ENCODE measurements at places on chromosomes 1 and 21.

- DNase-seq, result no peak
Observed at GRCh38 chr1:218810306-218810705, 363.4 kb upstream of the LYPLAL1 start.

DNA sequence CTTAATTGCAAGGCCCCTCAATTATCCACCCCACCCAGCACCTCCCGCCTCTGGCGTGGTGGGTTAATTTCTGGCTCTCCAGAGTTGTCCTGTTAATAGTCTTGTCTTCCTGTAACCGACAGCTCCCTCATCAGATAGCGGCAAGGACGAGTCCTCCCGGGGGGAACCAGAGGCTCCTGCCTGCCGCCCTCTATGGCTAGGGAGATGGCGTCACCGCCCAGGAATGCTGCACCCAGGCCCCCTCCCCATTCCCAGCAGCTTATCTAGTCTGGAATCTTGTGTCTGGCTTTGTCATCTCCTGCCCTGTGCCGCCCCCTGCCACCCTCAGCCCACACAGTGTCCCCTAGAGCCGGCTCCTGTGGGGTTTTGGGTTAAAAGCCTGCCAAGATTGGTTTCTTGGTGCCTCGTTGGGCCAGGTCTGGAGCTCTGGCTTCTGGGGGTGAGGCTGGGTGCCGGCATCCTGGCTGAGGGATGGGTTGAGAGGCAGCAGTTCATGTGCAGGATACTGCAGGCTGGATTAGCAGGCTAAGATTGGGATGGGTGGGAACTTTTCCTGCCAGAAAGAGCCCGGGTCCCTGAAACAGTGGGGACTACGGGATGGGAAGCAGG, 48.8 kb downstream of the EDN2 start:
- DNase-seq, result no peak

GRCh38 chr1:54649130-54649898, 7.7 kb downstream of the MROH7 start:
- DNase-seq, result no peak

DNA sequence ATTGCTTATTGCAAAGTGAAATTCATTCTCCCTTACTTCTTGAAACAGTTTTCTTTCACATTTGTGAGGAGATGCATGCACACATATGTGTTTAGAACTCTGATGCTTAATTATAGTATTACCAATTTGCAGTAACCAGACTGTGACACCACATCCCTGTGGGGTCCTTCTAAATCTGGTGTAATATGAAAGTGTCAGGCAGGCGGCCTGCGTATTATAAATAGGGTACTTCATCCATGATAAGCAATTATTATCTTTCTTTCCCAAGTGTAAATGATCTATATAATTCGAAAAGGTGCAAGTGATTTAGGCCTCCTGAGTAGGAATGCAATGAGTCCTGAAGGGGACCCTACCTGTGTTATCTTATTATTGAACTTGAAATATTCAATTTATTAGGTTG, 876 bp downstream of the EFCAB7 start:
- DNase-seq, result no peak

DNA sequence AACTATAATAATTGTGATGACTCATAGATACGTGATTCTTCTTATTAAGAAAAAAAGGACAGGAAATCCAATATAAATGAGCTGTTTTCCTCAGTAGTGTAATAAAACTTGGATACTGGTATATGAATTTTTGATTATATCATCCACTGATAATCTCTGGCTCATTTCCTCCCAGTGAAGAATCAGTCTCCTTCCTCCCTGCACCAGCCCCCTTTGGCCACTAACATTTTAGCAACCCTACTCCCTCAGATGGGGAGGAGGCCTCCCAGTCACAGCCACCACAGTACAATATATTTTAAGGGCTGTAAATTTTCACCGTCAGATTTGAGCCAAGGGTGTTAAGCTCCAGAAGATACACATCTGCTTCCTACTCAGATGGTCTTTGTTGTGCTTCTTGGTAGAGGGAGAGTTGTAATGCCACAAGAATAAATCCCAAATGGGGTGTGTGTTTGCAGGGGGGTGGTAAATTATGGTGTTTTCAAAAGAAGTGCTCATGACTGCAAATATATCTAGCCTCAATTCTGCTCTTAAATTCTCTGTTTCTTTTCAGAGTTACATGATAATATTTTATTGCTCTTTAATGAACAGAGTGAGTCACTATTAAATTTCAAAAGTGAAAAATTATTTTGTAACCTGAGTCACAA, 153.5 kb downstream of the HLX start:
- DNase-seq, result no peak

DNA sequence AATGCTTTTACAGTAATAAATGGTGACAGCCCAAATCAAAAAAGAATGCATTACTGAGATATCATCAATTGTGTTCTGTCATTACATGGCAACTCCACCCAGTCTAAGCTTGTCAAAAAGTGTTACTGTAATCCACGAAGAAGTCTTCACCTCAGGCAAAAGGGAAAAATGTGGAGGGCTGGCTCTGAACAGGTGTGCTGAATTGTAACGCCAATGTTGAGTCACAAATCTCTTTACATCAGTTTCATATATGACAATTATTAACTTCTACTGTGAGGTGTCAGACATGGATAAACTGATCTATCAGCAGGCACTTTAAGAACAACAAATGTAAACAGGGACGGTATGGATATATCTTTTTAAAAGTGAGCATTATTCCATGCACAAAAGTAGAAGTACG, 98.5 kb upstream of the DMRTA2 start:
- DNase-seq, result no peak

GRCh38 chr1:214264196-214264595, 16.8 kb upstream of the SMYD2 start:
- DNase-seq, result no peak

GRCh38 chr1:15477646-15478212, 1.8 kb downstream of the CELA2B start:
- no peak for DNase-seq

- no peak for DNase-seq
Observed at GRCh38 chr1:30962609-30963508, 54.3 kb upstream of the SDC3 start.

Data from GM06990 (cell line).